ENCODE measurements at places on chromosomes 2 and 18. TPM values are rescaled to one million over a fixed set of nuclear protein-coding genes. Genes with fewer than 3 reads are reported as not detected.

GRCh38 chr18:55384551-55385275 is 203.3 kb downstream of the TCF4 start:
- peak; percentile 15 for DNase-seq

DNA sequence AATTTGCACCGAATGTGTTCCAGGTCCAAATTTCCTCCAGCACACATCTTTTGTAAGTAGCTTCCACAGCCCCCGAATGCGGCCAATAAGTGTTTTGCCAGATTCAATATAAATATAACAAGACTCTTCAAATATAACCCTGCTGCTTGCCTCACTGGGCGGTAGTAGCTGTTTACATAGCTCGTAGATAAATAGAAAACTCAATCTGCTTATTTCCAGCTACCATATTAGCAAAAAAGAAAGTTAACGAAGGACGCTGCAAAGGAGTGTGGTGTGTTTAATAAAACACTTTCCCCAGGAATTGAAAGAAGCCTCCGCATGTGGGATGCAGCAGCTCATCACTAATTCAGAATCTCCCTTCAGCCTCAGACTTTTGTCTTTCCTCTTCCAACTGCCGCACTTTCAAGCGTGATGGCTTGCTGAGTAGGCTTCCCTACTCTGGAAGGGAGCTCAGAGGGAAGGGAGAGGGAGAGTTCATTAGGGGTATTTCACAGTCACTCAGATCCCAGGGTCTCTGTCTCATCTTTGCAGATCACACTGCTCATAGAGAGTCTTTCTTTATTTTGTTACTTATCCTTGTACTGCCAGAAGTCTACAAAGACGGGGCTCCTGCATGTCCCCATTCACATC is 367.0 kb downstream of the RND3 start:
- DNase-seq = no peak

DNA sequence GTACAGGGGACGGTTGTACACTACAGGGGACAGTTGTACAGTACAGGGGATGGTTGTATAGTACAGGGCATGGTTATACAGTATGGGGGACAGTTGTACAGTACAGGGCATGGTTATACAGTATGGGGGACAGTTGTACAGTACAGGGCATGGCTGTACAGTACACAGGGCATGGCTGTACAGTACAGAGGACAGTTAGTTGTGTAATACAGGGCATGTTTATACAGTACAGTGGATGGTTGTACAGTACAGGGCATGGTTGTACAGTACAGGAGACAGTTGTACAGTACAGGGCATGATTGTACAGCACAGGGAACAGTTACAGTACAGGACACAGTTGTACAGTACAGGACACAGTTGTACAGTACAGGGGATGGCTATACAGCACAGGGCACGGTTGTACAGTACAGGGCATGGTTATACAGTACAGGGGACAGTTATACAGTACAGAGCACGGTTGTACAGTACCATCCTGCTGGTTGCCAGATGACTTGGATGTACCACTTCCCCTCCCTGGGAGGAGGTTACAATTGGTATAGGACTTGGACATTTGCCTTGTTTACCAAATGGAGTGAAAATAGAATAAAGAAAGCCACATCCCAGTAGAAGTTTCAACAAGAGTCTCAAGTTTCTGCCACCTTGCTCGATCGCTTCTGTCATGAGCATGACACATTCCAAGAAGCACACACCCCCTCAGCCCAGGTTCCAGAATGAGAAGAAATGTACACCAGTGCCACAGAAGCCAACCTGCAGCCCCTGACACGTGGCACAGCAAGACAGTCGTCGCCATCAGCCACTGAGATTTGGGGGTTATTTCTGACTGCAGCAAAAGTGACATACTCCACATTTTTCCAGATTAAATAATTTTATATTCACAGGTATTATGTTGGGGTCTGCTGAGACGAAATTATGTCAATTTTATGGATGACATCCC is 16.0 kb downstream of the CYRIA start:
- DNase-seq = no peak

- no peak for DNase-seq
These were observed 41.9 kb upstream of the SCN9A start for GRCh38 chr2:166417669-166418068.

- DNase-seq = peak; percentile 8
These were observed 4.0 kb downstream of the WDR54 start for GRCh38 chr2:74425523-74425922.

GRCh38 chr2:165539985-165540384 is 70.5 kb downstream of the CSRNP3 start:
- DNase-seq = no peak

DNA sequence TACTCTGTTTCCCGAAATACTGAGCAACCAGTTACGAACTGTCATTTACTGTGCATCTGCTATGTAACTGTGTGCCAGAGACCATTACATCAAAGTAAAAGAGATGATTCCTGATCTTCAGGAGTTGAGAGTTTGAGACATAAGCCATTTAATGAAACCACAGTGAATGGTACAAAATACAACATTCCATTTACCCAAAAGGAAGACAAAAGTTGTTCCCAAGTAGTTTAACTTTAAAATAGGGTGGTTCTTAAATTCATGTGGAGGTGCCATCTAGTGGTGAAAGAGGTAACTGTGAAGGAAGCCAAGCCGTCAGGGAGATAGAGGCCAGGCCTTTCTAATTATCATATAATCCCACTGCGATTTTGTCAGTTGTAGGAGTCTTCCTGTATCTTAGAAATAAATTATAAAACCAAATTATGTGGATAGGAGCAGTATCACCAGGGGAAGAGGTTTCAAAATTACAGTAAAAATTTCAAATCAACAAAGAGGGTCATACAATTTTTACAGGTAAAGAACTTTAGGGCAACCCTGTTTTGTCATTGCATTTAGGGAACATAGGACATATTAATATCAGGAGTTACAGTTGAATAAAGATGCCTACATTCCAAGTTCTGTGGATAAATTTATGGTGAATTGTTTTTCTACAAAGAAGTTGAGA is 67.7 kb downstream of the EPAS1 start:
- peak; percentile 80 for DNase-seq

DNA sequence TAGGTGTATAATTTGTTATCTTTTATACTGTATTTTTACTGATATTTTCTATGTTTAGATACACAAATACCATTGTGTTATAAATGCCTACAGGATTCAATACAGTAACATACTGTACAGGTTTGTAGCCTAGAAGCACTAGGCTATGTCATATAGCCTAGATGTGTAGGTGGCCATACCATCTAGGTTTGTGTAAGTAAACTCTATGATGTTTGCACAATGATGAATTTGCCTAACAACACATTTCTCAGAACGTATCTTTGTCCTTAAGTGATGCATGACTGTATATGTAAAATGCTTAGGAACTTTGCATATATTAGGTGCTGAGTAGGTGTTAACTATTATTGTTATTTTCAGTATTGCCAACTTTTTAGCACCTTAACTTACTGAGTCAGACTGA is 17.3 kb downstream of the UNC80 start:
- DNase-seq = no peak

NCK2 gene
- 31.9 TPM for polyA plus RNA-seq

LINC00305 gene
- polyA plus RNA-seq = not detected
